HFFc6 (cell line): ENCODE measurements at places on chromosomes 12 and 14. TPM values are rescaled to one million over a fixed set of nuclear protein-coding genes. Genes with fewer than 3 reads are reported as not detected.

RAD9B gene
- 0.55 to 1.3 TPM (median 0.99 TPM) in 3 replicates for total RNA-seq

ANG gene
- total RNA-seq, result 2.5 to 4.1 TPM (median 3.7 TPM) in 3 replicates

BAZ2A gene
- total RNA-seq, result 47.4 to 59.1 TPM (median 57.7 TPM) in 3 replicates

PLCZ1 gene
- total RNA-seq, result not detected in 3 replicates

SRRM4 gene
- not detected in 3 replicates for total RNA-seq

GDF3 gene
- not detected in 3 replicates for total RNA-seq

RNASE4 gene
- total RNA-seq, result 4.0 to 5.3 TPM (median 5.0 TPM) in 3 replicates
